ENCODE measurements at places on chromosomes 2 and 18.
A peak's percentile ranks its signal among the peaks of the same experiment; 100 is the strongest.

- no peak for DNase-seq
These were observed 22.2 kb upstream of the TXNL4A start for GRCh38 chr18:80010551-80010906.

- DNase-seq = peak; percentile 21
These were observed 2.2 kb downstream of the EPHA4 start for GRCh38 chr2:221569871-221570270.

GRCh38 chr2:190545555-190546385 lies 11.2 kb upstream of the NEMP2 start:
- DNase-seq = peak; percentile 50

DNA sequence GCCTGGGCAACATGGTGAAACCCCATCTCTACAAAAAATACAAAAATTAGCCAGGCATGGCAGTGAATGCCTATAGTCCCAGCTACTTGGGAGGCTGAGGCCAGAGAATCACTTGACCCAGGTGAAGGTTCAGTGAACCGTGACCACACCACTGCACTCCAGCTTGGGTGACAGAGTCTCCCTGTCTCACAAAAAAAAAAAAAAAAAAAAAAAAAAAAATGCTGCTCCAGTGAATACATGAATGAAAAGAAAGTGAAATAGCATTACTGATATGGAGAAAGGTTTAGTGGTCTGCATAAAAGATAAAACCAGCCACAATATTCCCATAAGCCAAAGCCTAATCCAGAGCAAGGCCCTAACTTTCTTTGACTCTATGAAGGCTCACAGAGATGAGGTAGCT lies 44.5 kb downstream of the METTL8 start:
- no peak for DNase-seq

DNA sequence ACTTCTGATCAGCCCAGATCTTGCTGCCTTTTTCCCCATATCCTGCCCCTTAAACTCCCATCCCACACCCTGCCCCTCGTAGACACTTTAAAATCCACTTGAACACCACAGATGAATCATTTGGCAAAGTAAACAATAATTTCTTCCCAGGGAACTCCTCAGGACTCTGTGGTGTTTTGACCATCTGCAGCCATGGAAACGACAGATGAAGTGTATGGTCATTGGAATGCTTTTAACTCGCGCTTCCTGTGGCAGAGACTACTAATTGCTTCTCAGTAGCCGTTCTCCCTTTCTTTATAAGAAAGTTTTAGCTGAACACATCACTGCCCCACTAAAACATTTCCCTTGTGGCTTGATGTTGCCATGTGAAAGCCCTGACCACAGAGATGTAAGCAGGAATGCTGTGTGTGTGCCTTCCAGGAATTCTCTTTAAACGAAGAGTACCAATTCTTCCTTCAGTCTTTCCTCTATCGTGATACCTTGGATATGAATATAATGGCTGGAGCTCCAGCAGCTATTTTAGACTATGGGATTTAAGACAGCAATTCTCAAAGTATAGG lies 92.7 kb upstream of the PARD3B start:
- DNase-seq = peak; percentile 99

GRCh38 chr2:40483549-40484243 lies 31.8 kb upstream of the SLC8A1 start:
- DNase-seq = no peak

GRCh38 chr18:76441002-76441667 lies 53.9 kb downstream of the ZNF516 start:
- DNase-seq = no peak

GRCh38 chr2:237472909-237473877 lies 13.9 kb upstream of the MLPH start:
- no peak for DNase-seq

GRCh38 chr18:69364930-69365329 lies 35.8 kb upstream of the DOK6 start:
- DNase-seq = no peak

- no peak for DNase-seq
These were observed 1.1 kb upstream of the NEURL3 start for GRCh38 chr2:96506016-96506906.

- DNase-seq = no peak
These were observed 51.8 kb downstream of the CRIM1 start for GRCh38 chr2:36407413-36407812.

DNA sequence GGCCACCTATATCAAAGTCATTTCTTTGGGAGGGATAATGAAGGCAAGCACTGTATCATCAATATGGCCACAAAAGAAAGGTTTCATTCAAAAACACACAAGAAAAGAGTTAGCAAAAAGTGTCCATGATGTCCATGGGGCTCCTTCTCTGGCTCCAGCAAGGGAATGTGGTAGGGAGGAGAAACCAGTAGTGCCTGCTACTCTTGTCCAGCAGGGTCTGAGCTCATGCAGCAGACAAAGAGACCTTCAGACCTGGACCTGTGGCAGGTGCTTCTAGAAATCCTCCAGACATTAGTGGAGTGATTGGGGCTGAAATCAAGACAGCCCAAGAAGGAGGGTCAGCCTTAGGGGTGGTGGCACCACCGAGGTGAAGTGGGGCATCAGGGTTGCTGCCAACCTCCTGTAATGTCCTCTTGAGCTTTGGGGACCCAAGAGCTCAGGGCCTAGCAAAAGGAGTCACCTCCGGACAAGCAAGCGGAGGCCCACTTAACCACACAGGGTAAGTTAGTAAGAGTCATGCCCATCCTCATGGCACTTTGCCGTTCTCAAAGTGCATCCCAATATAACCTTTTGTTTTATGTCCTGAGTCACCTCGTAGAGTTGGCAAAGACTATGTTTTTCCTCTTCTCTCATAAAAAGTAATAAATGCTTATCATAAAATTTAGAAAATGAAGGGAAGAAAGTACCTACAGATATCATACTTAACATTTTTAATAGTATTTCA lies 112.6 kb upstream of the YPEL5 start:
- DNase-seq = no peak

DNA sequence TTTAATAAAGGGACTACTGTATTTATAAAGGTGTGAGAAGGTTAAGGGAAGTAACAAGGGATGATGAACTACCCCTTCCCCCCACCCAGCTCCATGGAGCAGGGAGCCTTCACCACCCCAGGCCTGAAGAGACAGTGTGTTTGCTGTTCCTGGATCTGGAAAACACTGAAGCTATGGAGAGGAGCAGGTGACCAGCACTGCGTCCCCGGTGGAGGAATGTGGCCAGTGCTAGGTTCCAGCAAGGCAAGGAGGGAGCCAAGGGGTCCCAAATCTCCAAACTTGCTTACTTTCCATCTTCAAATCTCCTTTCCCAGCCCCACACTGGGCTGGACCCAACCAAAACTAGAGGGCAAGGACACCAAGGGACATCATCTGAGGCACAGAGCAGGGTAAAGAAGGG lies 128.7 kb upstream of the CD302 start:
- DNase-seq = no peak

DNA sequence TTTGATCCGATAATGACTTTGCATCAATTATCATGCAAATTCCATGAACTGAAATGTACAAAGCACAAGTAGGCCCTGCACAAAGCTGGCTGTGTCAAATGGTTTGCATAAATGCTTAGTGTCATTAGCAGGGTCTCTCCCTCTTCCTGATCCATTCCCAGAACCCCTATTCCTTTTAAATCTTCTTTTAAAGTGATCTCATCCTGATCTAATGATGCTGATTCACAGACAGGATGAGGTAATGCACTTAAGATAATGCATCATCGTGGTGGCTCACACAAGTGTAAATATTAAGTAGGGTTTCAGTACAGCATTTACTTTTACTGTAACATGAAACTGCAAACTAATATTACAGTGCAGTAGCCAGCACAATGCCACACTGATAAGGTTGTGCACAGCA lies 304.8 kb upstream of the SOX11 start:
- peak; percentile 46 for DNase-seq

GRCh38 chr18:27206411-27206810 lies 21.3 kb upstream of the CHST9 start:
- DNase-seq = no peak

GRCh38 chr18:74937291-74937690 lies 271.6 kb downstream of the PTGR3 start:
- no peak for DNase-seq

DNA sequence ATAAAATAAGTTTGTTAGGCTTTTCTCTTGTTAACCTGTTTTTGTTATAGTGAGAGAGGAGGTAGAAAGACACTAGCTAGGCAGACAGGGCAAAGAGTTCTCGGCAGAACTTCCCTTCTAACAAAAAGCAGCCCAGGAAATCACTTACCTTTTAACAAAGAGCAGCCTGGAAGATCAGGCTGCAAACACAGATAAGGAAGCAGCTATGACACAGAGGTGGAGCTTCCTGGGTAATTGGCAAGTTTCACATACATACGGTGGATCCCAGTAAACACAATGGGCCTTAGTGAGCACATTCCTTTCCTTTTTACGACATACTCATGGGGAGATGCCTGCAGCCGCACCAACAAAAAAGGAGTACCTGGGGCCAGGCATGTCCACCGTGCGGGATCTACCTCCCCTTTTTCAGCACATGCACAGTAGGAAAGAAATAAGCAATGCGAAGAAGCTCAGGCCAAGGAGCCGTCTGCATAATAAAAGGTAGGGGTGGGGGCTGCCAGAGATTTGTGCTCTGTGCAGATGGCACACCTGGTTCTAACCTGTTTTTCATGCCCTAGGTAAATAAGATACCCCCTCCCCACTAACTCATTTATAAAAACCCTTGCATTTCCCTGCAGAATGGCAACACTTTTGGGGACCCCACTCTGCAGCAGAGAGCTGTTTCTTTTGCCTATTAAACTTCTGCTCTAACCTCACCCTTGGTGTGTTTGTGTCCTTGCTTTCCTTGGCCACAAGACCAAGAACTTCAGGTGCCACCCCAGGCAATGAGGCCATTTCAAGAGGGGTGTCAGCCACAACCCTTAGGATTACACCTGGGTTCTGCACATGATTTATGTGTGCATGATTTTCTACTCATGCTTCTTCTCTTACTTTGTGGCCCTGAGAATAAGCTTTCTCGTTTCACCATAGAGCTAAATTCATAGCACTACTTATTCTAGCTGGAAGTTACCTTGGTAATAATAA lies 26.5 kb downstream of the MDH1 start:
- DNase-seq = peak; percentile 47

GRCh38 chr2:219565130-219566080 lies 5.9 kb downstream of the OBSL1 start:
- DNase-seq = no peak

DNA sequence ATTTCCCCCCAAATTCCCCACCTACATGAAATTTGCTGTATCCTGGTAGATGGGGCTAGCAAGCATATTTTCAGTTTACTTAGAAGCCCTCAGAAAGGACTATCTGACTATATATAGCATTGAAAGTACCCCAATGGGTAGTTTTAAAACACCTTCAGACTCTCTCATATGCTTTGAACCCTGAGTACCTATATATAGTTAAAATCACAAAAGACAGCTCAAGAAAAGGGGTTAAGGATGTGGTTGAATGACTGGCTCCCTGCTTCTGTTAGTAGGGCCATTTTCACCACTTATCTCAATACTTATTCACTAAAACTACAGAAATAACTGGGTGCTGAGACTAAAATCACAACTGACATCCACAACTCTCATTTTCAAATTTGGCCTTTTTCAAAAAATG lies 18.5 kb downstream of the WDPCP start:
- no peak for DNase-seq

GRCh38 chr2:98589489-98589888 lies 18.8 kb downstream of the COA5 start:
- DNase-seq = no peak

GRCh38 chr2:33321236-33321771 lies 155.1 kb upstream of the RASGRP3 start:
- DNase-seq = peak; percentile 67

DNA sequence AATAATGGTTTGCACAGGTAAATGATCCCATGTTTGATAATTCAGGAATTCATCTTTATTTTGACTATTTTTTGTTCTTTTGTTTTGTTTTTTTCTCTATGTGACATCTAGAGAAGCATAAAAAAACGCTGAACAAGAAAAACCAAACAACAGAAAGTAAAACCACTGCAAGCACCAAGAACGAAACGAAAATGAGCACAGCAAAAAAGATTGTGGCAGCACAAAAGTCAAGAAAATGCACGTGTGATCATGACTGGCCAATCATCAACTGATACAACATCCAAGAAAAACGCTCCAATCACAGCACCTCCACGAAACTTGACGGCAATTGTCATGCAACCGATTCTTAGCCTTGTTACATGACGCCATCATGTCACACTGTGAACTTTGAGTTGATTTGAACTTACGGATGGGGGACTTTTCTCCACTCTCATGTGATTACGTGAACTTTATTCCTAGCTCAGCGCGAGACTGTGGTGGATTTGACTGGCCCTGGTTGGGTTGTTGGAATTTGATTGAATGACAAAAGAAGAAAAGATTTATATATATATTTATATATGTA lies 318.7 kb downstream of the CELF4 start:
- DNase-seq = no peak

DNA sequence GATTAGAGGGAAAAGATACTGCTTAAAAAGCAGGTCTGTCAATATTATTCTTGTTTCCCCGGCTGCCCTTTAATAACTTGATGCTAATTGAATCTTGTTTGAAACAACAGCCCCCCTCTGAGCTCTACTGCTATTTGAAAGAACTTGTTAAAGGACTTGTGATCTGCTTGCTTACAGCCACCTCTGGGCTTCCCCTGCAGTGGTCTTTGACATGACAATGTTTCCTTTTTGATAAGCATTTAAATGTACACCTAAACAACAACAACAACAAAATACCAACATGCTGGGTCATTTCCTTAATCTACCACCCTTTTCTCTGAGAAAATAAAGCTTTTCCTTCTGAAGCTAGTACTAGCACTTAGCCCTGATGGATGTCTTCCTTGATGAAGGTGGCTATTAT lies 3.9 kb downstream of the HOXD1 start:
- no peak for DNase-seq

DNA sequence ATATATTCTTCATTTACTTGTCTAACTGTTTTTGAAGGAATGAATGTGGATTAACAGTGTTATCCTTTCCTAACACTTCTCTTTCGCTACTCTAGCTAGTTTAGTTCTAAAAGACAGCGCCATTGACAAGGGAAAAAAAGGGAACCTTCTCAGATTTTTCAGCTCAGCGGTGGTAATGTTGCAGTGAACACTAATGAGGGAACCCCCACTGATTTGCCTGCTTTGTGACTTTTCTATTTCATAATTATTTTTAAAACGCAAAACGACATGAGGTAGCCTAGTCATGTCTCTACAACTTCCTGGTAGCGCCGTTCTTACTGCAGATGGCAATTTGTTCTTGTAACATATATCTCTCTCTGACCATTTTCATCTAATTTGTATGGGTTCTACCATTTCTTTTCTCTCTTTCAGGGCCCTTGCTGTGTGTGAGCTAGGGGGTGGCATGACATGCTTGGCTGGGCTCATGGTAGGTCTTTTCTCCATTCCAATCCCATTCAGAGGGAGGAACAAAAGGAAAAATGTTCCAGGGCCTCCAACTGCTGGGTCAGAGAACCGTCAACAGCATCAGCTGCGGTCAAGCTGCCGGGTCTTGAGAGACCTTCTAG lies 235.5 kb upstream of the SIX3 start:
- peak; percentile 62 for DNase-seq

- no peak for DNase-seq
These were observed 249.3 kb downstream of the CYP26B1 start for GRCh38 chr2:71898375-71898774.

GRCh38 chr2:192307530-192307929 lies 112.8 kb upstream of the TMEFF2 start:
- no peak for DNase-seq

GRCh38 chr2:142938240-142938639 lies 60.8 kb downstream of the KYNU start:
- no peak for DNase-seq

- DNase-seq = no peak
These were observed 74.1 kb downstream of the OSBPL6 start for GRCh38 chr2:178268435-178268834.

- no peak for DNase-seq
These were observed 4.8 kb upstream of the EFHD1 start for GRCh38 chr2:232628466-232629128.

- DNase-seq = no peak
These were observed 124.4 kb downstream of the MAP4K4 start for GRCh38 chr2:101821828-101822458.

Measured in astrocyte of the hippocampus (primary cell).